Activated CD4-positive, alpha-beta T cell treated with anti-CD3 and anti-CD28 coated beads, Interleukin-2, amount 50 U/mL, for 48 hours (primary cell): ENCODE measurements at places on chromosomes 12 and 14.

DNA sequence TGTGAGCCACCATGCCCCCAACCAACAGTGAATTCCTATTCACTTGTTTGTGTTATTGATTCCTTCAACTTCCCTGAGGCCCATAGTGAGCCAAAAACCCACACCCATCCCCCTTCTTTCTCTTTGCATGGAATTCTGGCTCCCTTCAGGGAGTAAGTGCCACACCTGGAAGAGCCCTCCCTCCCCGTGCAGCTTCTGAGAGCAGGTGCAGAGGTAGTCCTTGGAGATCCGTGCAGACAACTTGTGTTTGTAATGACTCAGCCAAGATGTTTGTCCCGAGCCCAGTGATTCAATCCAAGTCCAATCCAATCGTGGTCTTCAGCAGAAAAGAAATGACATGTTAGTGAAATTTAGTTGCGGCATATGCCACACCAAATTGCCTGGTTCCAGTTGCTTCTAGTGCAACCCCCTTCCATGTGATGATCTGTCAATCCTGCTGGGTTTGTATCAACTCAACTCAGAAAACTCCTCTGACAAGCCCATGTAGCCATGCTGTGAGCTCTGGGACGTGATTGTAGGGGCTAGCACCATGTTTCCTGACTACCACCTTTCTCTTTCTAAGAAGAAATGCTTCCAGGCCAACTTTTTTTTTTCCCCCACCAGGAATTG is 27.5 kb downstream of the GPRC5A start:
- DNase-seq = no peak

DNA sequence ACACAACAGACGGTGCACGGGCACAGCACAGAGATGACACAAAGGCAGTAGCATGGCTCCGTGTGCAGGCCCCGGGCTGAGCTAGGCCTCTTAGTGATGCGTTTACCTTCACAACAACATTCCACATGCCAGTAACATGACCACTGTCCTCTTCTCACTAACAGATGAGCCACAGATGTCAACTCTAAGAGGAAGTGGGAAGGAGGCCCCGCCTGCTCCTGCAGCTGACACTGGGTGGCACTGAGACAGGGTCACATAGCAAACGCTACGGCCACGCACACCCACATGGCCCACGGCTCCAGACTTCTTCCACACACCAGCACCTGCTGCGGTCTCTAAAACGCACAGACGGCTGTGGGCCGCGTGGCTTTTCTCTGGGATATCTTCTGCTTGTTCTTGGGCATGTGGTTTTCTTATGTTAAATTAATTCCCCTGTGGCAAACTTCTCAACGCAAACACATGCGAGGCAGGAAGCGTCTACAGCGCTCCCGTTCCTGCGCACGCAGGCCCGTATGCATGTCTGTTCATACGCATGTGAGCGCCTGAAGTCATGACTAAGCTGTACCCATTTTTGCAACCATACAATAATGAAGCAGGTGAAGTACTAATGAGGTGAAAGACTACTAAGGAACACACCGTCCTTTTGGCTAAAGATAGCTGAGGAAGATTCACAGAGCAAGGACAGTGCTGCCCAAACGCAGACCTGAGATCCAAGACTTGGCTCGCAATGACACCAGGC is 26.8 kb downstream of the AMN start:
- no peak for DNase-seq

DNA sequence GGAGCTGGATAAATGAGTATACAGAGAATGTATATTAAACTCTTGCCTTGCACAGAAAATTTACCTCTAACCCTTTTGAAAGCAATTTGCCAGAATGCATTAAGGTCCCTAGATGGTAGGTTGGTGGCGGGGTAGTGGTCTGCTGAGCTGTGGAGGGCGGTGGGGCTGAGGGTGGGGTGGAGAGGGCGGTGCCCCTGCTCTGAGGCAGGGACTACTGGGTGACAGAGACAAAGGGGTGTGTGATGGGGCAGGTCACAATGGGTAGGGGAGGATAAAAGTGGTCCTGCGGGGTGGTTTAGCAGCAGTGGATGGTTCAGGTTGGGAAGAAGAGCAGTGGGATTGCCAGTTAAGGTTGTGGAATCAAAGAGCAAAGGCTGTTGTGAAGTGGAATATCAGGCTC is at the start of gene GARIN6:
TSS of gene GARIN6 (plus strand) at position 301 of the 400 bp plus-strand sequence. CDS start 422 bp downstream, outside the sequence.
- no peak for DNase-seq

- no peak for DNase-seq
Measured at GRCh38 chr14:60197629-60198303, 32.6 kb upstream of the DHRS7 start.

- no peak for DNase-seq
Measured at GRCh38 chr12:50803230-50803875, 39.4 kb upstream of the TMPRSS12 start.

DNA sequence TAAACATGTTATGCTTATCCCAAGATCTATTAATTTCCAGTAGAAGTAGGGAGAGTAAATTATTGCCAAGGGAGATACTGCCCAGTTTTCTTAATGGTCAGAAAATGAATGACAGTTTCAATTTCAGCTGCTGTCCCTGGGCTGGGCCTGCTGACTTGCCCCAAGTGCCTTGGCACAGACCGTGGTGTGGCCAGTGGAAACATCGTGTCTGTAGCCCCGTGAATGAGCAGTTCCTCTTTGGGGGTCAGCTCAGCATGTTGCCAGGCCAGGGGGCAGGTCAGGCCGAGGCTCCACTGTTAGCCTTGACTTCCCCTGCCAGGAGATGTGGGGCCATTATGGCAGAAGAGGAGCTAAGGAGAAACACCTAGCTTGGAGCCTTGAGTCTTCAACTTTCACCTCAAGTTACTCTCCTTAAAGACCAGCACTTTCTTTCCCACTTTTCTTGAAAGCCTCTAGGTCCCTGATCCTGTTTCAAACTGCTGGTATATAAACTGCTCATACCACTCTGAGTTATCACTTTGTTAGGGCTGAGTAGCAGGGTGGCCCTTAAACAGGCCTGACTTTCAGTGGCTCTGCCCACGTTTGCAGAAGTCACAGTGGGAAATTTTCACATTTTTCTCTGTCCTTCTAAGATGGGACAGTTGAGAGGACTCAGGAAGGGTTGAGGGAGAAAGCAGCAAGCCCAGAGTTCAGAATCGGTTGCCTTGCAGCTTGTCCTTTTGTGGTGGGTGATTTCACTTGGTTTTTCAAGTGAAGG is 73.2 kb downstream of the SUSD6 start:
- DNase-seq = no peak

- DNase-seq = peak; percentile 47
Measured at GRCh38 chr14:95480109-95480886, 36.2 kb downstream of the SYNE3 start.

DNA sequence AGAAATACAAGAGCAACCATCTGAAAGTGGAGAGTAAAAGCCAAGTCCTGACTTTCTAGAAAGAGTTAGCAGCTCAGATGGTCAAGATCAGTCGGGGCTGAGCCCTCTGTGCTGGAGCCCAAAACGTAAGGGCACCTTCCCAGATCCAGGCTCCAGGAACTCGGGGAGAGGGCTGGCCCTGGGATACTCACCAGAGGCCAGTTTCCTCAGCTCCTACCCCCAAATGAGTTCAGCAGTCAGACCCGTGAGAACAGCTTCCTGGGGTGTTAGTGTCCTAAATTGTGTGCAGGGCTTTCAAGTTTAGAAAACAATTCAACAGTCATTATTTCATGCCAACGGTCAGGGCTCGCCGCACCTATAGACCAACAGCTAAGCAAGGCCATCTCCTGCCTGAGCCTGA is 147.6 kb upstream of the FKBP4 start:
- DNase-seq = no peak

DNA sequence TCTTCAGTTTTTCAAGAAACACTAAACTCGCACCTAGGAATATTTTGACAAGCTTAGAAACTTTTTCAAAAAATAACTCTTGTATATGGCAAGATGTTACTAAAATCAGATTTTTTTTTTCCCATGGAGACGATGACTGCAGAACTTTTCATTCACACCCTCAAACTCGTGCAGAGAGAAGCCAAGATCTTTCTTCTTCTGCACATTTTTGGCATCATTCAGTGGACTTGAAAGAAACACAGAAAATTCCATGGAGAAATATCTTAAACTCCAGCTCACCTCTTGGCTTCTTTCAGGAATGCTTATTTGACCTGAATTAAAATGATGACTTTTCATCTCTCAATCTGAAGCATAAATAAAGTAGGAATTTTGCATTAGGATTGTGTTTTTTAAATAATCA is 919.4 kb downstream of the NRXN3 start:
- DNase-seq = no peak

GRCh38 chr14:72583316-72584272 is 310.3 kb downstream of the DPF3 start:
- no peak for DNase-seq

DNA sequence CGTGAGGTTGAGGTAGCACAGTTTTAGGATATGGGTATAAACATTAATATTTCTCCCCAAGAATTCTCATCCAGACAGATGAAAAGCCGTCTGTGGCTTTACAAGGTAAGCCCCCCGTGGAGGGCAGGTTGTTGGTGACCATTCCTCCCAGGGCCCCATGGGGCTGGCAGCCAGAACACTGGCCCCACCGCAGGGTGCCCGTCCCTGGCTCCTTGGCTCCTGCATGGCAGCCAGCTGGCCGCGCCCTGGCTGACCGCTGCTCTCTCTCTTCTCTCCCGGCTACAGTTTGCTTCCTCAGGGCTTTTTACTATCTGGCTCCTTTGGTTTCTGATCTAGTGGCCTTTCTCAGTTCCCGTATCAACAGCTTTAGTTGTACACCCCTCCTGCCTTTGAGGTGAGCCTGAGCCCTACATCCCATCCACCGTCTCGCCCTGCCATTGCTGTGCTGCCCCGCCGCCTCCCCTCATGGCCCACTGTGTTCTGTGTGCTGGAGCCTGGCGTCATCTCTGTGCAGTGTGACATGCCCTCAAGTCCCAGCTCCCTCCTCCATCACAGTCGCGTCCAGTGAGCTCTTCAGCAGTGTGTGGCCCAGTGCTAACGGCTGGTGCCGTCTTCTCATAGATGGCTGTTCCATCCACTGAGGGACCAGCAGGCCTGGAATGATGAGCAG is 25.8 kb downstream of the RAB35 start:
- DNase-seq = no peak
